ENCODE measurements at places on chromosomes 7 and 10. TPM values are rescaled to one million over a fixed set of nuclear protein-coding genes. Genes with fewer than 3 reads are reported as not detected.

KLF14 gene
- not detected for total RNA-seq

DNA sequence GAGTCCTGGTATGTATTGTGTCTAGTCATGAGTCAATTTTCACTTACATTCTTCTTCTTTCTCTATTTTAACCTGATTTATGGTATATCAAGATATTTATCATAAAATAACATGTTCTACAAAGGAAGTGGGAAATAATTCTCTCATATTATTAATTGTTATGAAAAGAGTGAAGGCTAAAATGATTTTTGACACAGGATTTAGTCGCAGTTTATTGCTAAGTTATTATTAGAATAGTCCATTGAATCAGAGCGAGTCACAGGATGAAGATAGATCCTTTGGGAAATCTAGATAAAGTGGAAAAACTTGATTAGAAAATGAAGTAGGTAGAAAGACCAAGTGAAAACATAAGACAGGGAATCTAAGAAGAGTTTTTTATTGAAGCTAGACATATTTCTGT lies 184.3 kb upstream of the DGKB start:
- no peak overlapping the region for H3K27ac ChIP-seq
- no peak overlapping the region for H3K4me3 ChIP-seq
- H3K27me3 ChIP-seq: no peaks in the 10 kb centered on the region
- no peak for DNase-seq
- H3K4me1 ChIP-seq: no peaks in the 10 kb centered on the region
- H3K36me3 ChIP-seq: no peaks in the 10 kb centered on the region

DNA sequence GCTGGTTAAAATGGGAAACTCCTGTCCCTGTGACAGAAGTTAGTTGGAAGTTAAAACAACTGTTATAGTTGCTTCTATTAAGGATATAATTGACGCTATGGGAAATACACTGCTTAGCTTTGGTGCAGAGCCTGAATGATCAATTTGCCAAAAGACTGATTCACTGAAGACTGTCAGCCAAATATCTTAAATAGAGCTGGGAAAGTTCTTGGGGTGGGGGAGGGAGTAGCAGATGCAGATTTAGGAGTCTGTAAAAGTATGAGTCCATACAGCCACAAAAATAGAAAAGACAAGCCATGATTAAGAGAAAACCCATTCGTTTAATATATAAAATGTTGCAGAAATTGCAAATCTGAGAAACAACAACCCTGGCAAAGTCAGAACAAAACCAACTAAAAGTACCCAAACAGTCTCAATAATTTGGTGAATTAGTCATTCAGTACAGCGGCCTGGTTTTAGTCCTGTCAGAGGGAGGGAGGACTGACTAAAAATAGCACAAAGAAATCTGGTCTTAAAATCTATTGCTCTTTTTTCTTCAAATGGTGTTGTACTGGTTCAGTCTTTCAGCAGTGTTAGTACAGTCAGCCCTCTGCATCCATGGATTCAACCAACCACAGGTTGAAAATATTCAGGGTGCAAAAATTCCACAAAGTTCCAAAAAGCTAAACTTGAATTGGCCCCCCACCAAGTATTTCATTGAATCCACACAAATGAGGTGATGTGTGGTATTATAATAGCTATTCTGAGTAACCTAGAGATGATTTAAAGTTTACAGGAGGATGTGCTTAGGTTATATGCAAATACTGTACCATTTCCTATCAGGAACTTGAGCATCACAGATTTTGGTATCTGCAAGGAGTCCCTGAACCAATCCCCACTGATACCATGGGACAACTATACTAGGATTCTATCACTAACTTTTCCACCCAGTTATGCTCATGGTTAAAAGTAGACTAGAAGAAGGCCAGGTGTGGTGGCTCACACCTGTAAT lies 30.0 kb downstream of the STK17A start:
- no peaks in the 10 kb centered on the region for H3K27me3 ChIP-seq
- no peaks in the 10 kb centered on the region for H3K4me1 ChIP-seq
- H3K27ac ChIP-seq: peak overlapping the region; percentile 14
- H3K4me3 ChIP-seq: no peak overlapping the region

GRCh38 chr7:122467661-122468449 lies 163.3 kb upstream of the FEZF1 start:
- no peaks in the 10 kb centered on the region for H3K4me1 ChIP-seq
- no peak for DNase-seq
- no peaks in the 10 kb centered on the region for H3K36me3 ChIP-seq
- H3K4me3 ChIP-seq: no peak overlapping the region

GRCh38 chr10:84138478-84139125 lies 707 bp upstream of the GHITM start:
- peak overlapping the region; percentile 99 for H3K4me3 ChIP-seq
- no peak for DNase-seq
- peaks cover 20% of the 10 kb centered on the region for H3K36me3 ChIP-seq
- H3K4me1 ChIP-seq: peaks cover 18% of the 10 kb centered on the region

- H3K27me3 ChIP-seq: no peaks in the 10 kb centered on the region
- H3K4me3 ChIP-seq: no peak overlapping the region
- no peaks in the 10 kb centered on the region for H3K4me1 ChIP-seq
- no peak for DNase-seq
Observed at GRCh38 chr10:11097686-11098085, 80.0 kb downstream of the CELF2 start.

DNA sequence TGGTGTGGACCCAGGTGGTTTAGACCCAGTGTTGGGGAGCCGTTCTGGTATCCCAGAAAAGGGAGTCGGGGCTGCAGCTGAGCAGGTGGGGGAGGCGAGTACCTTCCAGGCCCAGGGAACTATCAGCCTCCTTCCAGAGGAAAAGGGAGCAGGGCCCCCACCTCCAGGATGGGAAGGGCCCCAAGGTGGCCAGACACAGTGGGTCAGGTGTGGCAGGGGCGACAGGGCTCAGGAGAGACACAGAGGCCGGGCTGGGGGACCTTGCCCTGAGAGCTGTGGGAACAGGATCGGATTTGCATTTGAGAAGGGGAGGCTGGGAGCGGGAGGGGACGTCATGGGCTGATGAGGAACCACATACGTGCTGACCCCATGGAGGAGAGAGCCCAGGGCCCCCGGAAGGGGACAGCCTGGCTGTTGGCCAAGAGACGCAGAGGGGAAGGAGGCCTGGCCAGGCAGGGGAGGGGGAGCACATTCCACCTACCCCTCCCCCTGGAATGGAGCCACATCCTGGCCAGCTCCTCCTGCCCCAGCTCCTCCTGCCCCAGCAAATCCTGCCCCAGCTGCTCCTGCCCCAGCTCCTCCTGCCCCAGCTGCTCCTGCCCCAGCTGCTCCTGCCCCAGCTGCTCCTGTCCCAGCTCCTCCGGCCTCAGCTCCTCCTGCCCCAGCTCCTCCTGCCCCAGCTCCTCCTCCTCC lies 9.7 kb upstream of the TTYH3 start:
- H3K27me3 ChIP-seq: no peaks in the 10 kb centered on the region
- DNase-seq: no peak
- H3K36me3 ChIP-seq: no peaks in the 10 kb centered on the region
- no peak overlapping the region for H3K4me3 ChIP-seq
